ENCODE measurements at places on chromosomes 12 and 14.

GRCh38 chr14:55847766-55848165 is 267.8 kb downstream of the KTN1 start:
- DNase-seq: no peak

- DNase-seq: no peak
These were observed 21.4 kb downstream of the FAIM2 start for GRCh38 chr12:49882248-49882850.

DNA sequence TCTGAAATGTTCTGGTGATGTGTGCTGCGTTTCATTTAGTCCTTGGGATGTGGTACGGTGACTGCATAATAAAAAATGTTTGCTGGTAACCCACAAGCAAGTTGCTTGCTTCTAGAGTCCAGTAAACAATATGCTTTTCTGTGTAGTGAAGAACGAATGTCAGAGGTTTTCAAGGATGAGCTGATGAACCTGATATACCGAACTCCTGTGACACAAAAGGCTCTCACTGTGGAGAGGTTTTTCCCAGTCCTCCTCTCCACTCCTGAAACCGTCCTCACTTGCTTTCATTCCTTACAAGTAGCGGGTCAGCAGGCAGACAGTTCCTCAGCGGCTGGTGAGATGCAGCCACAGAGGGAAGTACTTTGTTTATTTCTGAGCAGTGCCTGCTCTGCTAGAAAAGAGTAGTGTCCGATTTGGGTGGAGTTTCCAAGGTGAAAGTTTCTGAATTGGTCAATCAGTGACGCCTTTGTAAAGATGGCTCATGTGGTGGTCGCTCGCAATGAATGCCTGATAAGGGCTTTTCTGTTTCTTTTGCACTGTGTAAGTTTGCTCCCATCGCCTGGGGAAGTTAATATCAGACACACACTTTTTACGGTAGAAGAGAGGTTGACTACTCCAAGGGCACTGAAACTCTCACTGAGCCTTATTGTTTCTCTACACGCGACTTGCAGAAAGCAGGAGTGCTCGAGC is 3.0 kb downstream of the ETV6 start:
- no peak for DNase-seq

- no peak for DNase-seq
These were observed 17.2 kb upstream of the LPCAT3 start for GRCh38 chr12:7035463-7035862.

DNA sequence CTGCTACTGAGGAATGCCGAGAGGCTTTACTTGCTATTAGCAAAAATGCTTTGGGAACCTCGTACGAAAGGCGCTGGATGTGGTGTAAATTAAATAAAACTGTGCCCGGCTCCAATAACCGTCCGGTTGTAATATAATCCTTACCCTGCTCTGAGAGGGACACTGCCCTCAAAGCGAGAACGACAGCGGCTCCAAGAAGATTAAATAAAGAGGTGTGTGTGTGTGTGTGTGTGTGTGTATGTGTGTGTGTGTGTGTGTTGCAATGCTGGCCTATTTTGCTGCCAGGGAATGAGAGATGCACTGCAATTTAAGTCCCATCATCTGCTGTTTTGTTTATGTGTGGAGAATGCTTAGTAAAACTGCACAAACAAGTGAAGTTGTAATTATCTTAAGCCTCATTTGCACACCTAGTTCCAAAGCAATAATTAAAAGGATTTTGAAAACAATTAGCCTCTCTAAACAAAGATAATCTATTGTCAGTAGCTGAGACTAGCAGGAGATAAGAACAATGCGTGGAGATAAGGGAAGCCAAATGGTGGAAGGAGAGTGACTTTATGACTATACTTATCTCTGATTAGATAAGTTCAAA is 1.2 kb upstream of the SIX1 start:
- DNase-seq: no peak

GRCh38 chr12:6065863-6066199 is 58.6 kb downstream of the VWF start:
- no peak for DNase-seq

DNA sequence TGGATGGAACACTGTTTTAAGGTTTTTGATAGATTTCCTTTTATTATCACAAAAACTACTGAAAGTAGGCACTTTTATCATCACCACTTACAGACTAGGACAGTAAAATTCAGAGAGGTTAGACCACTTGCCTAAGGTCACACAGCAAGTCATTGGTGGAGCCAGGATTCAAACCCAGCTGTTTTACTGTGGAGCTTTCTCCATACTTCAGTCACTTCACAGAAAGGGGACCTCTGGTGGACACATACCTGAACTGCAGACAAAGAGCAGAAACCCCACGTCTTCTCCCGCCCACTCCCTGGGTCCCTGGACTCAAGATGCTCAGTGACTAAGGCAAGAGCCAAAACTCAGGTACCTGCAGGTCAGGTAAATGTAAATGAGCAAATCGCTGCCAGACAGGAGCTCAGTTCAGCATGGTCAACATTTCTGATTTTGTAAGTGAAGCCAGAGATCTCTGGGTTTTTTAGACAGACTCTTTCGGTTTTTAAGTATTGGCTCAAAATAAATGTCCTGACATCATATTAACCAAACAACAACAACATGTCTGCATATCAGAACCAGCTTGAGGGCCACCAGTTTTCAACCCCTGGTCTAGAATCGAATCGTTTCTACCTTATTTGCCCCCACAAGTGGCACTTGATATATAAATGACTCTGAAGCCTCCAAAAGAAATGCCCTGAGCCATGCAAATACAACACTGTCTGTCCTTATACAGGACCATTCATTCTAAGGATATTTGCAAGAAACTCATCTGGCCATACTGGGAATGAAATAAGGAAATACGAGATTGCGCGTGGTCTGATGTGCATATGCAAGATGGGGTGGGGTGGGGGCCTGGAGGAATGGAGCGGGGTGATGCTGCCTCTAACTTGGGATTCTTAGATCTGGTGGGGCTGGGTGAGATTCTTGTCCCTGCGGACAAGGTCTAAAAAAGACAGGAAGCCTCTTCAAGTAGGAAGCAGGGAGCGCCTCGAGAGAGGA is 110.9 kb downstream of the KSR2 start:
- no peak for DNase-seq

GRCh38 chr12:77401064-77401769 is 335.8 kb upstream of the E2F7 start:
- no peak for DNase-seq

- DNase-seq: no peak
These were observed 62.3 kb downstream of the BEGAIN start for GRCh38 chr14:100524933-100525243.

DNA sequence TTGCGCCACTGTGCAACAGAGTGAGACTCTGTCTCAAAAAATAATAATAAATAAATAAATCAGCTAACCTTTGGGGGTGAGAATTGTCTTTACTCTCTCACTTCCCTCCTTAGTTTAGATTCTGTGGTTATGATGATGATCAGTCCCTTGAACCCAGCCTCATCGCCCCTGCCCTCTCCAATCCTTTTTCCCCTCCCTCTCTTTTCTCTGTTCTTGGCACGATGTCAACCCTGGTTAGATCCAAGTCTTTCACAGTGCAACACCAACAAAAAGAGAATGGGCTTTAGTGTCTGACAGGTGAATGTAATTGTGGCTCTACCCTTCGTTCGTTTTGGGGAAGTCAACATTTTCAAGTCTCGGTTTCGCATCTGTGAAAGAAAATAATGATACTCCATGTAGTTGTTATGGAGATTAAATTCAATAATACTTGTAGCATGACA is 59.0 kb downstream of the NTN4 start:
- DNase-seq: no peak
